ENCODE measurements at places on chromosomes 16 and 17.

GRCh38 chr17:72419866-72420774 is 299.3 kb downstream of the SOX9 start:
- DNase-seq: no peak

DNA sequence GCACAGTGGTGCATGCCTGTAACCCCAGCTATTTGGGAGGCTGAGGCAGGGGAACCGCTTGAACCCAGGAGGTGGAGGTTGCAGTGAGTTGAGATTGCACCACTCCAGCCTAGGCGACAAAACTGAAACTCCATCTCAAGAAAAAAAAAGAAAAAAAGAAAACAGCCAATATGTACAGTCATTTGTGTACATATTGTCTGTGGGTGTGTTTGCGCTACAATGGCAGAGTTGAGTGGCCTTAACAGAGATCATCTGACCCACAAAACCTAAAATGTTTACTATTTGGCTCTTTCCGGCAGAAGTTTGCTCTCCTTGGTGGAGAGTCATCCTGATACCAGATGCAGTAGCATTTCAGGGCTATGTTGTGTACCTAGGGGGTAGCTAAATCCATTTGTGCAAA is 57.9 kb downstream of the ARSG start:
- DNase-seq: no peak

GRCh38 chr17:4934173-4934979 is 2.3 kb downstream of the GP1BA start:
- DNase-seq: no peak

GRCh38 chr16:49622421-49623402 is 233.2 kb downstream of the ZNF423 start:
- DNase-seq: no peak

DNA sequence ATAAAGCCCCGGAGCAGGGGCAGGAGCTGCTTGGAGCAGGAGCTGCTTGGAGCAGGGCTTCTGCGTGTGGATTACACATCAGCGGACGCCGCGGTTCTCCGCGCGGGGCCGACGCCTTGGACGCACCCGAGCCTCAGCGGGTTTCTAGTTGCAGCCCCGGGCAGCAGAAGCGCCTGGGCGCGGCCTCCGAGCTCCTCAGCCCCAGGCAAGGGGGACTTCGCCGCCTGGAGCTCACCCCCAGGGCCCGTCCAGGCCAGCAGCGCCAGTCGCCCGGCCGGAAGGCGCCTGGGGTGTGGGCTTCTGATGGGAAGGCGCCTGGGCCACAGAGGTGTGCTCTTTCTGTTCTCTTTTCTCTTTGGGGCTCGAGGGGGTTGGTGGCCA is 6.3 kb downstream of the FOXF1 start:
- no peak for DNase-seq

DNA sequence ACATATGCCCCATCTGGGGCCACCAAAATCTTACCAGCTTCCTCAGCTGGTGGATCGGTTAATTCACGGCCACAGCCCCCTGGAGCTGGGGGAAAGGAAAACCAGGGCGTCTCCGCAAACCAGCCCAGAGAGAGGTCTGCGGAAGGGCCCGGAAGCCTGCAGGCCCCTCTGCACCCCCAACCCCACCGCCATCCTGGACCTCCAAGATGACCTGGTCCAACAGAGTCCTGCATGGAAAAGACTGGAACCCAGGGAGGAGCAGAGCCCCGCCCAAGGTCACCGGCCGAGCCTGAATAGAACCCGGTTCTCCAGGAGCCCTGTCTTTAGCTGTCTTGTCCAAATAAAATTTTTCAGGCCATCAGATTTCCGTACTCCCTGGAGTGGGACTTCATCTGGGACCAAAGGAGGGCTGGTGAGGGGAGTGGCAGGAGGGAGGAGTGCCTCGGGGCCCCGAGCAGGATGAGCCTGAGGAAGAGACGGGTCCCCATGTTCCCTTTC is 37.4 kb upstream of the NDRG4 start:
- DNase-seq: no peak

DNA sequence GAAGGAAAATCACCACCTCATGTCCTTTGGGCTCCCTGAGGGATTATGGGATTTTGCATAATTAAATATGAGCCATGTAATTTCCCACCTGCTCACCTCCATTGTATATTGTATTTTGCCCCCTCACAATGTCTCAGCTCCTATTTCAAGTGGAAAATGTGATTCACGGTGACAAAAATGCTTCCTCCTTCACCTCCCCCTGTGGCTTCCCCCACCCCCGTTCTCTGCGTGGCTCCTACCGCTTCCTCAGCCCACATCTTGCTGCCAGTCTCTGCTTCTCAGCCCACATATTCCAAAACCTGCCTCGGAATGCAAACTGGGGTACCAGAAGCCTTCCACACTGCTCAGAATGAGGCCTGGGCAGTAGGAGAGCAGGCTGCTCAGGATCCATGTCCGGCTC is 394.5 kb upstream of the C16orf82 start:
- no peak for DNase-seq

GRCh38 chr17:4753392-4753791 is 13.7 kb upstream of the CXCL16 start:
- DNase-seq: no peak

DNA sequence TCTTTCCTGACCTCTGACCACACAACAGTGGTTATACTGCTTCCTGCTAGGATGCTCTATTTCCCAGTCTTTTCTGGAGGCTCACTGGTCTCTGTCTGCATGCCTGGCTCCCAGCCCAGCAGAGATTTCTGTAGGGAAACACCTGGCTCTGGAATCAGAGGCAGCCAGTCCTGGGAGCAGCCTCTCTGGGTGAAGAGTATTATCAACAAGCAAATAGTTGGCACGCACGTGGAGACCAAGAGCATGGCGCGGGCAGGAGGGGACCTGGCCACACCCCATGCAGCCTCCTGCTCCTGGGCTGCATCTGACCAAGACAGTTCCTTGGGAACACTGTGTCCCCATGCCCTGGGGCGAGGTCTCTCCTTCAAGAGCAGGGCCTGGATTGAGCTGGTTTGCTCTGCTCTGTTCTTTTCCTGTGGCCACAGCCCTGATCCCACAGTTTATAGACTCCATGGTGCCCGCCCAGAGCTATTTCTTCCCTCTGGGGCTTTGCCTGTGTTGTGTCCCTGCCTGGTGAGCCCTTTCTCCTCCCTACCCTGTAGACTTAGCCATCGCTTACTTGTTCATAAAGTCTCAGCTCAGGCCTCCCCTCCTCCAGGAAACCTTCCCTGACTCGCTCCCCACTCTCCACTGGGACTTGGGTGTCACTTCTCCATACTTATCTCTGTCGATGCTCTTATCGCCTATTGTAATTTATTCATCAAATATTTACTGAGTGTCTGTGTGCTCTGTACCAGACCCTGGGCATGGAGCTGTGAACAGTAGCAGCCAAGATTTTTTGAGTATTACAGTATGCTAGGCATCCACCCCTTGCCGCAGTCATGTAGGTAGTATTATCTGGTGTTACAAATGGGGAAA is 60.6 kb downstream of the SCNN1B start:
- DNase-seq: no peak

DNA sequence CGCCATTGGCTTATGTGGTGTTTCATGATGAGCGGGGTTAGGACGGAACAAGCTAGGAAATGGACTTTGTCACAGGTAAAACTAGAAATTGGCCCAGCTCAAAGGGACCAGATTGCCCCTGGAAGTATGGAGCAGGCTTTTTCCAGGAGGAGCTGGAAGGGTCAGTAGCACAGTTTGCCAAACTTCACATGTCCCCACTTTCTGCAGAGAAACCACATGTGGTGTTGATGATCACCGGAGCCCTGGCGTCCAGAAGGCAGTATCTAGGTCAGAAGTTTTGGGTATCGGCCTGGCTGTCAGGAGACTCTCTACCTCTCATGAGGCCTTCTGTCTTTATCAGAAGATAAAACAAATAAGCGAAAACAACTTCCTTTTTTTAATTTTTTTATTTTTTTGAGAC is 248.5 kb downstream of the SOX9 start:
- no peak for DNase-seq

DNA sequence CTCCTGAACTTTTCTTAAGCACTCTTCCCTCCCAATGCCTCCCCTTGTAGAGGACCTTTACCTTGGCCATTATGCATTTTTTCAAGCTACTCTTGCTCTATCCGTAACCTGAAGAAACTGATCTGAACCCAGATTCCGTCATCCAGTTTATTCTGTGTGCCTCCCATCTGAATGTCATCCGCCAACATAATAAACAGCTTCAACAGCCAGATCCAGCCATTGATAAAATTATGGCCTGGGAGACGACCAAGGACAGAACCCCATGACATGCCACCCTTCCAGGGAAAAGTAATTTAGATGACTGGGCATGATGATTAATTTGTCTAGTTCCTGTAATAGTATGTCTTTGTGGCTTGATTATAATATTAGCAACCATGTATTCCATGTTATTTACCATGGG is 41.9 kb downstream of the KATNIP start:
- DNase-seq: no peak

GRCh38 chr17:77208217-77208808 is 67.5 kb downstream of the SEC14L1 start:
- DNase-seq: peak; percentile 81

DNA sequence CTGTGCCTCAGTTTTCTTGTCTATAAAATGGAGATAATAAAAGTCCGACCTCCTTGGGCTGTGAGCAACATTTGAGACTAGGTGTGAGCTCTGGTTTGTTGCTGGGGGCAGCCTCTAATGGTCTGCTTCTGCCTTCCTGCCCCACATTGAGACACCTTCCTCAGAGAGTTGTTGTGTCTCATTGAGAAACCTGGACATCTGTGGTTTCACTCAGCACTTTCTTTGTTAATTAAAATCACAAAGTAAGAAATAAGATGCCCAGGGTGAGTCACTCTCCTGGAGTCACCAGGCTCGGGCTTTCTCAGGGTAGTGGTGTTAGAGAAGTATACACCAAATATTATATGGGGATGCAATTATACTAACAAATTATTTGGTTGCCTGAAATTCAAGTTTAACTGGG is 389.2 kb upstream of the SALL1 start:
- peak; percentile 48 for DNase-seq

DNA sequence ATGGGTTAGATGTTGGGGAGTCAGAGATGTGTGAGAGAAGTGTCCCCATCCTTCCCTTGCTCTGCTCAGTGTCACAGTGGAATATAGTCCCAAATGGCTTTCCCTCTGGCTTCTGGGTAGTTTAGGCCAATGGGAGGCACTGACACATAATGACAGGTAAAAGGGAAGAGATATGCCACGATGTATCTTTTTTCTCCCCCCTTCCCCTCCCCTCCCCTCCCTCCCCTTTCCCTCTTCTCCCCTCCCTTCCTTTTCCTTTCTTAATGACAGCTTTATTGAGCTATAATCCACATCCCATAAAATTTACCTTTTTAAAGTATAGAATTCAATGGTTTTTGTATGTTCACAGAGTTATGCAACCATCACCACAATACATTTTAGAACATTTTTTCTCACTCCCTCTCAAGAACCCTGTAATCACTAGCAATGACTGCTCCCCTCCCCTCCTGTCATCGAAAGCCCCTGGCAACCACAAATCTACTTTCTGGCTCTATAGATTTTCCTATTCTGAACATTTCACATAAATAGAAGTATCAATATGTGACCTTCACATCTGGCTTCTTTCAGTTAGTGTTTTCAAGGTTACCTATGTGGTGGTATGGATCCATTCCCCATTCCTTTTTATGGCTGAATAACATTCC is 617 bp upstream of the CCR7 start:
- no peak for DNase-seq

- DNase-seq: no peak
Observed at GRCh38 chr17:68581863-68582645, 19.1 kb downstream of the FAM20A start.

DNA sequence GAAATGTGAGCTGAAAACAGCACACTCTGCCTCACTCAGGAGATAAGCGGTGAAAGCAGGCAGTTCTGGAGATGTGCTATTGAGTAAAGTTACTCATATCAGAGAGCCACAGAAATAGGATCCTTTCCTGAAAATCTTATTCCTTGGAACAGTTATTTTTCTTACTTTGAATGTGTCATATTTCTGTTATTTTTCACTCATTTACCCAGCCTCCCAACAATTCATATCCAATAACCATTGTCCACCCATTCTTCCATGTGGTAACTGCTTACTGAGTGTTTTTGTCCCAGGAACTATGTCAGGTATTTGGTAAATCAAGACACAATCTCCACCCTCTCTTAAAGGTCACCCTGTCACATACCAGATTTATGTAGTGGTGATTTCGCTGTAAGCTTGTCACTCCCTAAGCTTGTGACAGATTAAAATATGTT is 144.9 kb downstream of the PARN start:
- peak; percentile 30 for DNase-seq

GRCh38 chr16:58435779-58436178 is 43.5 kb downstream of the GINS3 start:
- DNase-seq: no peak

DNA sequence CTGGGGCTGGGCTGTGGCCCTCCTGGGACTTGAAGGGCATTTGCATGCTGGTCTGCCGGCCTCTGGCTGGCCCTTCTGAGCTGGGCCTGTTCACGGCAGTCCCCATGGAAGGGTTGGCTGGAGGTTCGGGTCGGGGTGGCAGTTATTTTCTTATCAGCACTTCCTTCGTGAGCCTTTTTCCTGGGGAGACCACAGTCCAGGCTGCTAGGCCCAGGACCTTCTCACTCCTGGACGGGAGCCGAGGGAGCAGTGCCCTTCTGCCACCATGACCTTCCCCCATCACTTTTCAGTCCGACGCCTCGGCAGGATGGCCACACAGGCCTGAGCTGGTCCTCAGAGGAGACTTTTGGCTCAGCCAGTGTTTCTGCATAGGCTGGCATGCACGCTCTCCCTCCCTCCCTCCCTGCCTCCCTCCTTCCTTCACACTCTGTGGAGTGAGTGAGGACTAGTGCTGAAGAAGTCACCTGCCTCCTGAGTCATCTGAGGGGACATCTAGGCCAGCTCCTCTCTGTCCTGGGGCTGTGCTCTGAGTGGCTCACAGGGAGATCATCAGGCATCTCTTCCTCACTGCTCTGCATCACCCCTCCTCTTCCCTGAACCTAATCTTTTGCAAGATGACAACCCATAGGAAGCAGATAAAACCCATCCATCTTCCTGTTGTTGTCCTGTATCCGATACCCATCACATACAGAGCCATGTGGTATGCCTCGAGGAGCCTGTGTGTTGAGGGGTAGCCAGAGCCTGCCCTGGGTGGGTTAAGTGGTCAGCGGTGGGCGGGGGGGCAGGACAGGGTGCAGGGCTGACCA is 109.7 kb downstream of the RAP1GAP2 start:
- DNase-seq: no peak

- DNase-seq: peak; percentile 47
Observed at GRCh38 chr16:30958175-30959079, 873 bp downstream of the SETD1A start.

DNA sequence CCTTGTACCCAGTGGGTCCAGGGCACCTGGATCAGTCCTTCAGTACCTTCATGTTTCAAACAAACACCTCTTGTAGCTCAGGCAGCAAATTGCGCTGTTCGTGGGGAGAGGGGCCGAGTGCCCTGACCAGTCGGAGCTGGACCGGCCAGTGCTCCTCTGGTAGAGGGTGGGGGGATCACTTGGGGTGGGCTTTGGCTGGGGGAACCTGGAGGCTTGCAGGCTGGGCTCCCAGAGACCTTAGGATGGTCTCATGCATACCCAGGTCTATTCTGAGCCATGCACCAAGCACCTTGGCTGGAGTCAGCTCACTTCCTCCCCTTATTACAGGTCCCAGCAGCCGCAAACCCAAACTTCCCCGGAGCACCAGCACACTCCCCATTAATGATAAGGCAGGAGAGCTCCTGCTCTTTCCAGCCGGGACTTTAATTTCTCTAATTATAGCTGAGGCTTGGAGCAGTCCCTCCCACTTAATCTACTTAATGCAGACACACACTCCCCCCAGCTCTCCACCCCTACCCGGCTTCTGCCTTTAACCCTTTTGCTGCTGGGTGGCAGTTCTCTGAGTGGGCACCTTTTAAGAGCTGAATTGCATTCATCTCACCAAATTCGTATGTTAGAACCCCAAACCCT is 26.3 kb upstream of the MGAT5B start:
- DNase-seq: no peak
